ENCODE measurements at places on chromosomes 13 and 19.

DNA sequence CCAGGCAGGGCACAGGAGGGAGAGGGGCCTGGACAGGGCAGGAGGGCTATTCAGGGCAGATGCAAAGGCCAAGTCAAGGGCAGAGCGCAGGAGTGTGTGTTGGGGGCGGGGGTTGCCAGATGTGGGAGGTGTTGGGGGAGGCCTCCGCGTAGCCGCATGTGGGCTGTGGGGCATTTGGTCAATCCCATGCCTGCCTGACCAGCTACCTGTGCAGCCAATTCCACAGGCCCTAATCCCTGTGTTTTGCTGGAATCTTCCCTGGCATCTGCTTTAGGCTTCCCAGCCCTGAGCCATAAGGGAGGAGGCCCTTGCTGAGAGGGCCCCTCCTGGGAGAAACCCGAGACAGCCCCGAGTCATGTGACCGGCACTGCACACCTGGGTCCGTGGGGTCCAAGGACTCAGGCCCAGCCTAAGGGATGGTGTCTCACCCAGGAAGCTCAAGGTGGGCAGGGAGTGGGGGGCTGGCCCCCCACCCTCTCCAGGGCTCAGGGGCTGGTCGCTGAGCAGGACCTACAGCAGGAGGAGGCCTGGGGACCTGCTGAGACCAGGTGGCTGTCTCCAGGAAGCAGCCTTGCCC lies 20.3 kb downstream of the RFX1 start:
- DNase-seq, result no peak

GRCh38 chr13:23824371-23824770 lies 64.8 kb downstream of the MIPEP start:
- no peak for DNase-seq

DNA sequence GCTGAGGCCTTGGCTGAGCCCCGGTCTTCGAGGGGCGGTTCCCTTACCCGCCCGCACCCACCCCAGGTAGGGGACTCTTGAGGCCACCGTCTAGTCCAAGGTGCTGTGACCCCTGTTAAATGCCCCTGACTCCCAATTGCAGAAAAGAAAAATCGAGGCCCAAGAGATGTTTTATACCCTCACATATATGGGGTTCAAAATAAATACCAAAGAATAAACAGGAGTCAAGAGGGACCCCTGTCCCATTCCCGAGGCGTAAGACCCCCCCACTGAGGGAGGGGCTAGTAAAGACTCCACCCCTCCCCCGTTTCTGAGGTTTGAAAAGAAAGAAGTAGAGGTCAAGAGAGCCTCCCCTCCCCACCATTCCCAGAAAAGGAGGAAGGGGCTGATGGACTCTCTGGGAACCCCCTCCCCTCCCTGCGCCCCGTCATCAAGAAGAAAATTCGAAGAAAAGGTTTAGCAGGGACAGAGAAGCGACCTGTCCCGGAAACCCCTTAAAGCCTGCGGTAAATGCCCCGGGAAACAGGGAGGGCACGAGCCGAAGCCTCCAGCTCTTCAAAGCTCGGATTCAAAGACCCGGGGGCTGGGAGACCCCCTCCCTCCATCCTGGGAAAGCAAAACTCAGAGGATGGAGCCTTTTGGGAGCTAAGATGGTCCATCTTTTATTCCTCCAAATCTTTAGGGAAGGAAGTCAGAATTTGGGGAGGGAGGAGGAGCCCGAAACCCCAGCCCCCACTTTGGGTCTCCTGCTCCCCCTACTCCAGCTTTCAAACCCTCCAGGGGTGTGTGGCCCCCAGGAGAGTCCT lies 755 bp upstream of the RAB3A start:
- DNase-seq, result no peak

GRCh38 chr19:47377801-47378200 lies 28.7 kb downstream of the DHX34 start:
- DNase-seq, result no peak

DNA sequence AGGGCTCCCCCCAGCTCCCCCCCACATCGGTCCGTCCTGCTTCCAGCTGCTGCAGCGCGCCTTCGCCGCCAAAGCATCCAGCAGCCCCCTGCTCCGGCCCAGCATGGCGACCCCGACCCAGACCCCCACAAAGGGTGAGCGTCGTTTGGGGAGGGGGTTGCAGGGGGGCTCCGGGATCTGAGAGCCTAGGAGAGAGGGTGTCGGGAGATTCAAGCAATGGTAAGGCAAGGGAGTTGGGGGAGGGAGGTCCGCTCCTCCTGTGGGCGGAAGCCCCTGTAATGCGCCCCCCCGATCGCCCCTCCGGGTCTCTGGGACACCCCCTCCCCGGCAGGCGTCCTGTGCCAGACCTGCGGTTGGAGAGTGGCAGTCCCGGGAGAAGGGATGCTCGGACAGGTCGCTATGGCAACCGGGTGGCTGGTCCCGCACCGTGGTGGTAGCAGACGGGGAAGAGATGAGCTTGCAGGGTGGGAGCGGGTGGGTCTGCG lies at the start of gene FXYD7:
Gene FXYD7, plus strand, starts transcription at position 25 of the 485 bp plus-strand sequence. Its CDS starts 79 bp downstream, at position 104.
- DNase-seq, result no peak

GRCh38 chr13:23980160-23980551 lies 82.9 kb upstream of the C1QTNF9B start:
- DNase-seq, result no peak

DNA sequence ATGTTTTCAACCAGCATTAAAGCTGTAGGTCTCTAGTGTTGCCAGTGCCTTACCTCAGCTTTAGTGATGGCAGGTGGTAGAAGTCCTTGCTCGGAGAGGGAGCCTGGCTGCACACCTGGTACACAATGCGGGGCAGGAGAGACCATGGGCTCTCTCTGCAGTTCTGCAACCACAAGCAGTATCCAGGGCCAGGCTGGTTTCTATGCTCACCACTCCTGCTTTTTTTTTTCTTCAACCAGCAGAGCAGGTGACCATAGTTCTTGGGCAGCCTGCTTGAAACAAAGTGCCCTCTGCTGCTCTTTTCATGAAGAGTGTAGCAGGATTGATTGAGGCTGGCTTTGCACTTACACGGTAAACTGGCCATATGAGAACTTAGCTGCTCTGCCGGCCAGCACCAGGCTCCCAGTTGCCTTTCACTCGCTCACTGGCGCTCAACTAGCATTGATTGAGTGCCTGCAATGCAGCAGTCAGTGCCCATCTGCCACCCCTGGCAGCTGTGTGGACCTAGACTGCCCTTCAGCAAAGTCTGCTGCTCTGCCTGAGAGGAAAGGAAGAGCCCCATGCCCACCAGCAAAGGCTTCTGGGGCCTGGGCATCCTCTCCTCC lies 4.4 kb upstream of the CHAMP1 start:
- no peak for DNase-seq

- DNase-seq, result no peak
Measured at GRCh38 chr13:74641586-74641985, 507.4 kb upstream of the KLF12 start.

GRCh38 chr13:52036037-52036436 lies 11.5 kb downstream of the UTP14C start:
- DNase-seq, result no peak
